T follicular helper cell (primary cell): ENCODE measurements at places on chromosomes 5 and 9.

DNA sequence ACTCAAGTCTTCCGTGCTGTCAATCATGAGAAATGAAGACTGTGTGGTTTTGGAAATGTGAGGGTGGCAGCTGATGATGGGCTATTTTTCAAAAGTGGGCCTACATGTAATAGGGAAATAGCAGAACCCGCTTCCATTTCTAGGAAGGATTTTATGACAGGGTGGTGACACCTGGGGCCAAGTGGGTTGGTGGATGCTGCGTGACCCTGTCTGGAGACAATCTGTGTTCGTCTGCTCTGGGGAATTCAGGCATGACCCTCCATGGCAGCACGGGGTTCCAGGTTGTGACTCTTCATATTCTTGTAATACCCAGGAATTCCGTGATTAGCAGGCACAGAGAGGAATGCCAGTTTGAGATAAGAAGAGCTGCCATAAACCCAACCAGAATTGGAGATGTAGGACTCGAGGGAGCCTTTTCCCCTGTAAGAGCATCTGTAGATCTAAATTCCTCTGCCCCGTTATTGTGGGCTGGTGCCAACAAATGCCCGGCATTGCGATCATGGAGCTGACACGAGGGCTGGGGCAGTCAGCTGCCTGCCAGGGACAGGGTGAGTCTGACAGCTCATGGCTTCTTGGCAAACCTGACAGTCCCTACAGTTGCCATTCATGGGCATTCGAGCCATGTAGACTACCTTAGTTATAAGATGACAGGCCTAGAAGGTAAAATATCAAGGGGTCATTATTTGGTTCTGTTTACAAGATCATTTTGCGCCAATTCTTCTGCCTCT lies 279.7 kb downstream of the GADD45G start:
- DNase-seq: no peak

GRCh38 chr9:114186605-114187289 lies 31.4 kb downstream of the COL27A1 start:
- no peak for DNase-seq

GRCh38 chr9:135341612-135342169 lies 137.9 kb upstream of the PPP1R26 start:
- DNase-seq: no peak

DNA sequence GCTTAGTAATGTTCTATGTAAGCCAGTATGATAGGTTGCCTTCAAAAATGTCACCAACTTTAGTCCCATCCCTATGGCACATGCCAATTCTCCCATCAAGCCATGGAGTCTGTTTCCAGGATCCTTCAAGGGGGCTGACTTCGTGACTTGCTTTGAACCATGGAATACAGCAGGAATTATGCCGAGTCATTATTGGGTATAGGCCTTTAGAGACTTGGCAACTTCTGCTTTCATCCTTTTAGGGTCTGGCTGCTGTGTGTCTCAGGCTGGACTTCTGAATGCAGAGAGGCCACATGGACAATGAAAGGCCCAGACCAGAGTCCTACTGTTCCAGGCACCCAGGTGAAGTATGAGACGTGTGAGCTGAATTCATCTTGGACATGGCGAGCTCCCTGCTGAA lies 109.8 kb downstream of the DENND1A start:
- no peak for DNase-seq

GRCh38 chr9:120891884-120892747 lies 15.1 kb upstream of the PHF19 start:
- DNase-seq: no peak
